ENCODE measurements at places on chromosomes 12 and 14.

DNA sequence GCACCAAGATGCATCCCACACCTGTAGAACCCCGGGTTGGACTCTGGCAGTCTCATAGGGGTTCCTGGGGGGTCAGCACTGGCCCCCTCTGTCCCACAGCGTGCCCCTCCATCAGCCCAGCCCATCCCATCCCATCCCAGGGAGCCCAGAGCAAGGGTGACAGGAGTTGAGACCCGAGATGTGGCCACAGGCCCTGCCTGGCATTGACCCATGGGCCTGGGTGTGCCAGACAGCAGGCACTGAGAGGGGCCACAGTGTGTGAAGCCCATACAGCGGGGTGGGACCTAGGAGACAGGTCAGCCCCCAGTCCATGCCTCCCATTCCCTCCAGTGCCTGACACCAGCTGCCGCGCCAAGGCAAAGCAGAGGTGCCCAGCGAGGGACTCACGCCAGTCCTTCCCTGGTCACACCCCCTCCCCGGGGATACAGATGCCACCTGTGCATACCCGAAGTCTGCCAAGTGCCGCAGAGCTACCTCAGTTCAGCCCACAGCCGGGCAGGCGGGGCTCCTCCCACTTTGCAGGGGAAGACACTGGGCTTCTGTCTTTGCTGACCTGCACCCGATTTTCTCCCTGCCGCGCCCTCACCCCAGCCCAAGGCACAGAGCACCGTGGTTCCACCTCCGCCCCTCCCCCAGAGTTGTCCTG lies 50.4 kb downstream of the CYP46A1 start:
- DNase-seq, result no peak

DNA sequence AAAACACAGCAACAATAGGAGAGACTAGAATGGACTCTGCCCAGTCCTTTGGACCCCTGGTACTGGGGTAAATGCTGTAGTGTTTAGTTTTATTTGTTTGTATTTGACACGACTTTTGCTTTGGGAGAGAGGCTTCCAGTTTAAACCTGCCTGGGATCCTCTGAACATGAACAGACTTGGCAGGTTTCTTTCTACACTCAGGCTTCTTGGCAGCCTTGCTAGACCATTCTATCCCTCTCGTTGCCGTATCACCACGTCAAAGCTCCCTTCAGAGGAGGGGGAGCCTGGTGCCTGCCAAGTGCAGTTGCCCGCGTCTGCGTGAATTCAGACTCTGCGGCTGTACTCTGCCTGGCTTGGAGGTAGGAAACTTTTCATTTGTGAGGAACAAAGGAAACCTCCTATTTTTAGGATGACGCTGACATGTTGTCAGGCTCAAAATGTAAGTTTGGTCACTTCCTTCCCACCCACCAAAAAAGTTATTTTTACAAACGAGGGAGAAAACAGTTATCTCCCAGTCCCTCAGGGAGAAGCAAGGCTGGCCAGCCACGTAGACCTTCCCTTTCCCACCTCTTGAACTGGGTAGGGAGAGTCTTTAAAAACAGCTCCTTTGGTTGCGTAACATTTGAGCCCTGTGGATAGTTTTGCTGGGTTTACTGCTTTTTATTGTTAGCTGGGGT lies 25.9 kb downstream of the CD9 start:
- DNase-seq, result no peak

GRCh38 chr12:95358111-95359083 lies 115.6 kb upstream of the METAP2 start:
- DNase-seq, result no peak

- DNase-seq, result no peak
Observed at GRCh38 chr12:102965281-102966155, 8.0 kb downstream of the ASCL1 start.

GRCh38 chr14:105577314-105577861 lies 51.0 kb downstream of the TMEM121 start:
- no peak for DNase-seq

DNA sequence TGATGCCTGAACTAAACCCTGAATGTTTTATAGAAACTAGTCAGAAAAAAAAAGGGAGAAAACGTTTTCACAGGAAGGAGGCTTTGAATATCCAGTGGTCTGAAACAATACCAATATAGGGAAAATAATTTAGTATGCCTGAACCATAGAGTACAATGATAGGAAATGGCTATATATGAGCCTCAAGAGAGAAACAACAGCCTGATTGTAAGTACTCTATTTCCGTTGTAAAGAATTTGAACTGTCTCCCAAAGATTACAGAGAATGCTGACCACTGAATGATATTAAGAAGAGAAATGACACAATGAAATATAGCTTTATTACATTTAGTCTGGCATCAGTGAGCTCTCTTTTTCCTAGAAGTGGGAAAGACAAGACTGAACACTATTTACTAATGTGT lies 5.5 kb upstream of the GABARAPL1 start:
- no peak for DNase-seq

- no peak for DNase-seq
Observed at GRCh38 chr14:72709916-72710611, 183.8 kb downstream of the DPF3 start.

- DNase-seq, result no peak
Observed at GRCh38 chr12:60035835-60036234, 440.0 kb downstream of the SLC16A7 start.

DNA sequence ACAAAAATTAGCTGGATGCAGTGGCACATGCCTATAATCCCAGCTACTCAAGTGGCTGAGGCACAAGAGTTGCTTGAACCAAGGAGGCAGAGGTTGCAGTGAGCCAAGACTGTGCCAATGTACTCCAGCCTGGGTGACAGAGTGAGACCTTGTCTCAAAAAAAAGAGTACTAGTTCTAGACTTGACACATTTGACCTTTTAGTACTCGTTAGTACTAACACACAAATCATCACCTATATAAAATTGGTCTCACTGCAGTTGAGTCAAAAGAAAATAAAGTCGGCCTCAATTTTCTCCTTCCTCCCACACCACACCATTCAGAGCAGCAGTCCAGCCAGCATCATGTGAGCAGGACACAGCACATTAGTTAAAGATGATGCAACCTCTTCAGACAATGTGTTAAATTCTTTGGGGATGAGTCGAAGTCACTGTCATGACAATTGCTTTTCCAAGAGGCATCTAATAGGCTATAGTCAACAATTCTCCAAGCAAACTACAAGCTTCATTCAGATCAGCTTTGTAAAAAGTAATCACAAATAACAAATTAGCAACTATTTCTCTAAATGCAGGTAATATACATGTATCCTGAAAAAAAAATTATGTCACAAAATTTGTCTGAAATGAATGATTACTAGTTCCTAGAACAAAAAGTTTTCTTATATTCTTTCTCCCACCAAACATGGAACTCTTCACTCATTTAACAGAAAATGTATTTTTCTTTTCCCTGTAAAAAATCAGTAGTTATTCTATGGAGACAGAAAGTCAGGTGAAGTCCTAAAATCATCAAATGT lies 55.6 kb downstream of the CLIP1 start:
- no peak for DNase-seq

DNA sequence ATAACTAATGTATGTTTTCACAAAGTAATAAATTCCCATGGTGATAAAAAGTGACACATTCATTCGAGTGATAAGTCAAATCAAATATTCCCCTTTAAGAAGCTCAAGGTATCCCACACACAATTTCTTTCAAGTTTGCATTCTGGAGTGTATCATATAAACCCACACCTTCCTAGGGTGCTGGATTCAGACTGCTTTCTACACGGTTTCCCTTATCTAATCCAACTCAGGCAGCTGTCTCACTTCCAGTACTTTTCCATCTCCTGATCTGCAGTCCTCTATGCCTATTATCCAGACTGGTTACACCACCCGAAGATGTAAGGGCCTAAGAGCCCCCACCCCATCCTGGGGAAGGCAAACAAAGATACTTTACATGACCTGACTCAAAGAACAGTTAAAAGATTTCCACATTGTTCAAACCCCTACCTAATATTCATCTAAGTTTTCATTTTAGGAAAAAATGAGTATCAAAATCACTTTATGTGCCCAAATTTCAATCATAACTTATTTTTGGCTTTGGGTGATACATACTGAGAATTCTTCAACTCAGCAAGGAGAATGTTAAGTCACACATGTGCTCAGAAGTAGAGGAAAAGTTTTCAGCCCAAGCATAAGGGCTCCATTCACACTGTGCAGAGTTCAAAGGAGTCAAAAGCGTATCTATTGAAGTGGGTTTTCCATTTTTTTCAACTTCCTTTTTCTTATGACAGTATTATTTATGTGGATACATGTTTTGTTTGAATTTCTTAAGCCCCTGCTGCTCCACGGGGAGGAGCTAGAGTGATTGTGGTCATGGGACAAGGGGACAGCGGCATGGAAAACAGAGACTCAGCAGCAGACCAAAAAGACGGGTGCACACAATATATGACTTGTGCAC lies 41.8 kb downstream of the CORO1C start:
- peak; percentile 71 for DNase-seq

DNA sequence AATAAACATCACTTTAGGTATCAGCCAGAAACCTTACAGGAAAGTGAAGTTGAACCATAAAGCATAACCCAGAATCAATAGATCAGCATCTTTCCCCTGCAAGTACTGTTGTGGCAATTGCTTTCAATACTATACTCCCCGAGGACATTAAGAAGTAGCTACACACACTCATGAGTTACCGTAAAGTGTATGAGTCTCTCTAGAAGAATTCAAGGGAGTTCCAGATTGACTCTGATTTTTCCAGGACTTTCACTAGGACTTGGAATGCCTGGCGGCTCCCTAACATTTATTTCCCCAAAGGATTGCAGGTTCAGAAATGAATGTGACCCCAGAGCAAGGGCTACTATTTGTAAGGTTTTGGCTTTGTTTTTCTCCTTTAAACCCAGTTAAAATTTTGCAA lies 465.4 kb upstream of the MDGA2 start:
- DNase-seq, result no peak

DNA sequence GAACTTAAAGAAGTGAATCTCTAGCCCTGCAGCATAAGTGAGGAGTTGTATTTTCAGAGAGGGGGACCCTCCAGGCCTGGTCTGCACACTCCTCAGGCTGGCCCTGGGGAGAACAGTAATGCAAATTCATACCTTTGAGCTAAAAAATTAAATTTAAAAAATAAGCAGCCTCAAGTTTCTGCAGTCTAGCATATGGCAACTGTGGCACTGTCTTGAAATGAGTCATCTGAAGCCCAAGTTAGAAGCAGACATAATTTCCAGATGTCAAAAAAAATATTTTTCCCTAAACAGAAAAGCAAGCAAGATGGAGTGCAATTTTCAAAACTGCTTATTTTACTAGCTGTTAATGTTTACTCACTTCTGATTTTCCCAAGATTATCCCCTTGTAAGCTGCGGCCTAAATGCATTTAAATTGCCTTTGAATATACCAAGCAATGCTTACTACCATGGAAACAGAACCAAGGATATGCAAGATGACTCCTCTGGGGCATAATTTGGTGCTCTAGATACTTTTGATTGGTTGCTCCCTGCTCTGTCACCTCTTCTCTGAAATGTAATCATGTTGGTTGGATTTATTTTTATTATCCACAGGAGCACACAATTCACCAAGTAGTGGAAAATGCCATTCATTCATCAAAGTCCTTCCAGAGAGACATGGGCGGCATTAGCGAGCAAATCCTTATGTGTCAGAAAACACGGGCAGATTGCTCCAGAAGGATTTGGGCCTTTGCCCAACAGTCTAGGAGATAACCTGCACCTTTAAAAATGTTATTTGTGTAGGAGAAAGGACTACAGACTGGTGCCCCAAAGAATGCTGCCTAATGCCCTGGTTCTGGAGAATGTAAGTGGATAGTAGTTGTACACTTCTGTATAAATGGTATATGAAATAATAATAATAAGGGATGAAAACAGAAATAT lies 25.0 kb upstream of the DHRS7 start:
- DNase-seq, result no peak

GRCh38 chr14:101505236-101505970 lies 55.9 kb upstream of the DIO3 start:
- no peak for DNase-seq

- no peak for DNase-seq
Observed at GRCh38 chr12:10405294-10405693, 4.3 kb downstream of the KLRC4 start.

GRCh38 chr14:106141242-106142220 lies 615.1 kb downstream of the TMEM121 start:
- DNase-seq, result peak; percentile 60

- DNase-seq, result no peak
Observed at GRCh38 chr14:51544471-51544870, 107.2 kb upstream of the FRMD6 start.

- DNase-seq, result no peak
Observed at GRCh38 chr14:75979648-75980565, 1.9 kb downstream of the TGFB3 start.

DNA sequence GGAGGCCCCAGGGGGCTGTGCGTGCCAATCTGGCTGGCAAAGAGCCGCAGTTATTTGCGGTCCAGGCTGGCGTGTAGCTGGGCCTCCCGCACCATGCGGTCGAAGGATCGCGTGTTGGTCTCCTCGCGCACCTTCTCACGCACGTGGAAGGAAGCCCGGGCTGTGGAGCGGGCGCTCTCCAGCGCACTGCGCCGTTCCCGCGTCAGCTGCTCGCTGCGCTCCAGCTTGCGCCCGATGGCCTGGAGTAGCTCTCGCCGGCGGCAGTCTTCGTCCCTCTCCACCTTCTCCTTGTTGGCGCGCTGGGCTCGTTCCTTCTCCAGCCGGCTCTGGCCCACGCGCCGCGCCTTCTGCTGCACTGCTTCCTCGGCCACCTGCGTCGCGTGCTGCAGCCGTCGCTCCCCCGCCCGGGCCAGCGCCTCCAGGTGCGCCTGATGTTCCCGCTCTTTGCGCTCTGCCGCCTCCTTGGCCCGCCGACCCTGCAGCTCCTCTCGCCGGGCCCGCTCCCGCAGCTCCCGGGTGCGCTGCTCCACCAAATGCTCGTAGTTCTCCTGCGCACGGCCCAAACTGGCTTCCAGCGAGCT lies 3.1 kb downstream of the CCDC177 start:
- no peak for DNase-seq

DNA sequence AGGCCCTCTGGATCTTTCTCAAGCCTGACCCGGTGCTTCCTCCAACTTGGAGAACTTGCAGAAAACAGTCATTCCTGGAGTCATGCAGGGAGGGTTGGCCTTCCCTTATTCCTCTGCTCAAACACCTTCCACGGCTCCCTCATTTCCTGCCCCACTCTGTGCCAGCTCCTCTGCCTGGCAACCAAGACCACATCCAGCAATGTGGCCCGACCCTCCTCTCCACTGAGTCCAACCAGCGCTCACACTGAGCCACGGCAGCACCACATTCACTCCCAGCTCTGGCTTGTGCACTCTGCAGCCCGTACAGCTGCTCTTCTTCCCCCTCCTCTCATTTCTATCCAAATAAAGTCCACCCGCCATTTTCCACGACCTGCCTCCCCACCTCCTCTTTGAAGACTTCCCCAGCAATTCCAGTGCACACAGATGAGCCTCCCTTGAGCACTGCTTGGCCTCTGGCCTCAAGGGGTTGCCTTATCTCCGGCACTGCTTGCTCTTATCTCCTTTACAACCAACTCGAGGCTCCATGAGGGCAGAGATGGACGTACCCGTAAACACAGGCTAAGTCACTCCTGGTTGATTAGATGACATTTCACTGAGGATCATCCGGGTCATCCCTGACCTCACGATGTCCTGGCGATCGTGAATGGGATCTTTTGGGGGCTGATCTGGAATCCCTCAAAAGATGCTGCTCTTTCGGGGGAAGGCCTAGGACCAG lies 5.4 kb downstream of the PGF start:
- DNase-seq, result no peak

Measured in DND-41 (cell line).